Endothelial cell (in vitro differentiated cells): ENCODE measurements at places on chromosomes 5 and 9.

GRCh38 chr5:61659221-61659696, 327.2 kb downstream of the ZSWIM6 start:
- DNase-seq = peak; percentile 34

GRCh38 chr9:71683598-71684235, 84.6 kb downstream of the CEMIP2 start:
- no peak for DNase-seq

- DNase-seq = no peak
Observed at GRCh38 chr5:66616520-66617225, 20.5 kb downstream of the MAST4 start.

DNA sequence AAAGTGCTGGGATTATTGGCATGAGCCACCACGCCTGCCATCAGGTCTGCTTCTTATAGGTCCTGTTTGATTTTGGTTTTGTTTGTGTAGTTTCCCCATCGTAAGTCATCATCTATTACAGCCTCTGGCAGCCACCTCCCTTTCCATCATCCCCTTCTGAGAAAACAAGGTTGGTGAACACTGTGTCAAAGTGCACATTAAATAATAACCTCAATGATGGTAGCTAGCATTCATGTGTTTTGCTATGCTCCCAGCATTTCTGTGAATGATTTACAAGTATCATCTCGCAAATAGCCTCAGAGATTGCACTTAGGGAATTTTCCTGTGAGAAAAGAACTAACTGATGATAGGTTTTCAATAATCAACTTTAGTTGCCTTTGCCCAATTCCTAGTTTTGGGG, 9.9 kb downstream of the PRUNE2 start:
- DNase-seq = no peak

- DNase-seq = no peak
Observed at GRCh38 chr5:31990081-31990650, 184.0 kb downstream of the GOLPH3 start.

- DNase-seq = peak; percentile 88
Observed at GRCh38 chr9:136283291-136284235, 20.3 kb downstream of the CCDC187 start.

DNA sequence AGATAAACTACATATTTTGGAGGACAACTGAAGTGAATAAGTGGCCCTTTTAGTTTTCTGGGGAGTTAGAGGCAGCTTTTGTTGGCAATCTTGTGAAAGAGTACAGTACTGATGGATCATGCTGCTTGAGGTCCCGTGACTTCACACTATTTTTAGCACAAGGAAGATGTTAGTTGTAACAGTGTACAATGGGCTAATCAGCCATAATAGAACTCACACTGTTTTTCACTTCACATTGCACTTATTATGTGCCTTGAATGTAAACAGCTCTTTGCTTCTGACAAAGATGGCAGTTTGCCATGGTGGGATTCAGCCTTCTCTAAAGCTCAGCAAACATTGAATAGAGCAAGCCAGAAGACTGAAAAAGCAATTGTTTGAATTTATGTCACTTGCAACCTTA, 176.7 kb upstream of the ZNF608 start:
- no peak for DNase-seq

GRCh38 chr5:143760131-143760505, 51.8 kb upstream of the HMHB1 start:
- DNase-seq = no peak

DNA sequence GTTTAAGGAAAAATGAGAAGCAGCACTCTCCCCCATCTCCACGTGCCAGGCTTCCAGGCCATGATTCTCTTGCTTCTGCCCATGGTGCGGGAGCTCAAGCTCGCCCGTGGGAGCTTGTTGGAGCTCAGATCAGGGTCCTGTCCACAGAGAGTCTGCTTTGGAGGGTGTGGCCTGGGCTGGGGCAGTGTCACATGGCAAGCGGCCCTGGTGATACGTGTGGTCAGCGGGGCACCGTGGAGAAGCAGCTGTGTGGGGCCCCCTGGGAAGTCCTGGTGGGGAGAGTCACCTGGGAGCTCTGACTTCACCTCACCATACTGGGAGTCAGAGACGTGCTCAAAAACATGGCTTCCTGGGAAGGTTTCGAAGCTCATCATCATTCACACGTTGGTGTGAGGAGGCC, 275.3 kb downstream of the GADD45G start:
- DNase-seq = no peak

DNA sequence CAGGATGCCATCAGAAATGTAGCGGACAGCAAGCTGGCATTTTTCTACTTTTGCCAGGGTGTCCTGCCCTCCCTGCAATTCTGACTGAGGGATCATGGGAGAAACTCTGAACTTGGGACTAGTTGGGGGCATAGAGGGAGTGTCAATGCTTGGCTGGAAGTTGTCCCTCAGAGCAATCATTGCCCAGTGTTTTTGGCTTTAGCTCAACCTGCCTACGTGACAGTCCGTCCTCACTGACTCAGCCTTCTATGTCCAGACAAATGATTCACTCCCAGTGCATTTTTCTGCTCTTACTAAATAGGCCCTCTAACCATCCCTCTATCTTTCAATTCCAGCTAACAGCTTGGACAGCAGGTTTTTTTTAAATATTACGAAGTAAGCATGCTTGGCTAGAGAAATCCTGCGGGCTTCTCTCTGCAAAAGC, 627.4 kb downstream of the TLR4 start:
- DNase-seq = no peak

DNA sequence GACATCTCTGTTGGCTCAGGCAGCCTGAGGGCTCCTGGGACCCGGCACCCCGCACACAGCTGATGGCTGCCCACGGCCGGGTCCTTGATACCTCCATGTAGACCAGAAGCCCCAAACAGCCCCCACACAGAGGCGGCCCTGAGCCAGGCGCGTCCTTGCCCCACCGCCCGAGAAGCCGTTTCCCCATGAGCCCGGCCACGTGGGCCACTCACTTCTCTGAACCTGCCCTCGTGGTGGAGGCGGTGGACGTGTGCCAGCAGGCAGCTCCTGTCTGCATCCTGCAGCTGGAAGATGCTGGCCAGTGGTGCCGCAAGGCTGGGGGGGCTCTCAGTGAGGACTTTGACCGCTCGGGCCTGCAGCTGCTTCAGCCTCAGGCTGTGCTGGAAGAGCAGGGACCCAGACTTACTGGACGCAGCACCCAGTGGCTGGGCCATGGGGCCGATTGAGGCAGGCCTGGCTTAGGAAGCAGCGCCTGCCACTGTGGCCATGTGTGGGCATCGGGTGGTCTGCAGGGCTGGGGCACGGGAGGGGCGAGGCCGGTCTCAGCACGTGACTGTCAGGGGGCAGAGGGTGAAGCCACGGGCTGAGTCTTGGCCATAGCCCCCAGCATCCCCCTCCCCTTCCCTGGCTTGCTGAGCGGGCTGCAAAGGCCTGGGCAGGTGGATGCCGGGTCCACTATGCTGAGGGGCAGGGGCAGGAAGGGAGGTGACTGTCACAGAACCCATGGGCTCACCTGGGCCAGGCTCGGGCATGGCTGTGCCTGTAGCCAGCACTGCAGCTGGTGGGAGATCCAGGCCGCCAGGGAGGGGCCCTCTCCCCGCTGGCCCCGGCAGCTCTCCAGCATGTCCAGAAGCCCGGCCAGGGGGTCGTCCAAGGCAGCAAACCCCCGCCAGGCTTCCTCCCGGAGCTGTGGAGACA, 50.0 kb downstream of the EXD3 start:
- DNase-seq = no peak

- no peak for DNase-seq
Observed at GRCh38 chr9:70218767-70219166, 40.0 kb upstream of the SMC5 start.

GRCh38 chr5:15748266-15748665, 248.3 kb downstream of the FBXL7 start:
- no peak for DNase-seq

- no peak for DNase-seq
Observed at GRCh38 chr5:159902444-159903121, 13.7 kb upstream of the ADRA1B start.

GRCh38 chr5:83947763-83948162, 227.1 kb upstream of the HAPLN1 start:
- no peak for DNase-seq

- DNase-seq = no peak
Observed at GRCh38 chr9:33633636-33634035, 109.6 kb downstream of the ANKRD18B start.

GRCh38 chr9:111016426-111017045, 21.7 kb downstream of the LPAR1 start:
- no peak for DNase-seq

DNA sequence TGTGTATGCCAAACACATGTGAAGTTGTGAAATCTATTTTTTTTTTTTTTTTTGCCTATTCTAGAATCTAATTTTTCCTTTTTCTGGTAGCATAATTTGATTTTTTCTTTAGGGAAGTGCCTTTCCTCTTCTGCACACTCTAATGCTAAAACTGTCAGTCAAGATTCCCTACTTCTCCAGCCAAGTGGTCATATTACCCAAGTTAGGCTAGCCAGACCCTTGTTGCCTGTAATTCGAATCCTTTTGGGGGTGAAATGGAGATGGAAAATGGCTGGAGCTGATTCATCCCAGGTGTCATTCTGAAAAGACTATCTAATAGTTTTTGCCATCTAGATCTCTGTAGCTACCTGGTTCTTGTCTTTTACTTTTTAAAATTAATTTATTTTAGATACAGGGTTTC, 24.8 kb upstream of the UBAP1 start:
- no peak for DNase-seq

GRCh38 chr5:78755822-78756429, 107.4 kb upstream of the LHFPL2 start:
- DNase-seq = no peak

DNA sequence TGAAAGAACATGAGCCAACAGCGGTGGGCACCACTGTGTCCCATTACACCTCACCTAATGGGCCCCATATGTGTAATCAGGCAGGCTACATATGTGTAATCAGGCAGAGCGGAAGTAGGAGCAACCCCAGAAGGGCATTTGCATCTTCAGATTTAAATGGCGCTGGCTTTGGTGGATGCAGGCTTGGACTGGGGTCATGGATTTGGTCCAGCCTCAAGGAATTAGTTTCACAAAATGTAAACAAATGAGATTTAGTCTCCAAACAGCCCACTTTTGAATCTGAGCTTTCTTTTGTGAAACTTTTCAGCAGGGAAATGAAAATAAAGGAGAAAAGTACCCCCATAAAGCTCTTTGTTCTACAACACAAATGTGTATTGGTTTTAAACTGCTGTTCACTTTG, 161.3 kb downstream of the LPAR1 start:
- DNase-seq = no peak

DNA sequence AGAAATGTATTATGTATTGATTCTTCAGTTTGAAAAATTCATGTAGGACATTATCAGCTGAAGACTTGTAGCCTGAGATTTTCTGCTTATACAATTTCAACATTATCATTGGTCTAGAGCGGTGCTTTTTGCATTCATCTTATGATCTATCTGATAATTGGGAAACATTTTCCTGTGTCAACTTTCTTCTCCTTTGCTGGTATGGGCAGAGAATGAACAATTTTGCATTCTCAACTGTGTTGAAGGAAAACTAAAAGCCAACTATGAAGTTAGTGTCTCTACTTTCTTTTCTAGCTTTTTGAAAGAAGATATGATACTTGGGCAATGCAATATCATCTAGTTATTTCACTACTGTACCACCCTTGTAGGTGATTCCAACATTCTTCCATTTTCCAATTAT, 10.3 kb downstream of the ZFR start:
- no peak for DNase-seq

GRCh38 chr5:125575171-125575890, 828.9 kb upstream of the ZNF608 start:
- no peak for DNase-seq

- peak; percentile 40 for DNase-seq
Observed at GRCh38 chr5:1386274-1386717, 41.4 kb upstream of the CLPTM1L start.

DNA sequence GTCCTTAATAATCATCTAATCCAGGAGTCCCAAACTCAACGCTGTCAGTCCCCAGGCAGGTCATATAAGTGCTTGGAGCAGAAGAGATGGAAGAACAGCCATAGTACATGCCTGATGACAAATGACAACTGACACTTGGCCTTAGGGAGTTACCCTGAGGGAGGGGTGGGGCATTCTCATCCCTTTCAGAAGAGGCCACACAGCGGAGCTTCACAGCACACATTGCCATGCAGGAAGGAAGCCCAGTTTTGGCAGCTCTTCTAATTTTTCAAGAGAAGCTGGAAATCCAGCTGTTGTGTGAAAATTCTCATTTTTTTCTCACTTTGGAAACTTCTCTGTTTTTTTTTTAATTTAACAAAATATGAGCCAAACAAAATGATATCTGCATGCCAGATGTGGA, 89.0 kb downstream of the ASTN2 start:
- DNase-seq = no peak

- no peak for DNase-seq
Observed at GRCh38 chr5:9063615-9064245, 482.1 kb downstream of the SEMA5A start.

DNA sequence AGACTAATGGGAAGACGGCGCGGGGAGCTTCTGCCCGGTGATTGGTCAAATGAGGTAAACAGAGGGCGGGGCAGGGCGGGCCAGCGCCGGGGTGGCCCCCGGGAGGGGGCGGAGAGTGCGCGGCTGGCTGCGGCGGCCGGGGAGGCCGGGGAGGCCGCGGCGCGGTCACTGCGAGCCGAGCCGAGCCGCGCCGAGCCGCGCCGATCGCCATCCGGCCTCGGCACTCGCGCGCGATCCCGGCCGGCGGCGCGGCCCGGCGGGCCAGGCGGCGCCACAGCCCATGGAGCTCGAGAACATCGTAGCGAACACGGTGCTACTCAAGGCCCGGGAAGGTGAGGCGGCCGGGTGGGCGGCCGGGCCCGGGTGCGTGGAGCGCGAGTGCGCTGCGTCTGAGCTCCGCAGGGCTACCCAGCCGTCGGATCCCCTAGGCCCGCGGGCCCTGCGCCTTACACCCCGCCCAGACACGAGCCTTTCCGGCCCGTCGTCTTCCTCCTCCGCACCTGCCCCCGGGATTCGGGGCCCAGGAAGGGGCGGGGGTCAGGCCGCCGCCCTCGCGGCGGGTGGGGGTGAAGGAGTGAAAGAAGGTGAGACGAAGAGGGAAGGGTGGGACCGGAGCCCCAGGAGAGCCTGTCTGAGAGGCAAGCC, at the start of gene GRK6:
Gene GRK6 (plus strand): TSS at position 111 of the 645 bp plus-strand sequence. CDS start 170 bp downstream, at position 281.
- DNase-seq = no peak

DNA sequence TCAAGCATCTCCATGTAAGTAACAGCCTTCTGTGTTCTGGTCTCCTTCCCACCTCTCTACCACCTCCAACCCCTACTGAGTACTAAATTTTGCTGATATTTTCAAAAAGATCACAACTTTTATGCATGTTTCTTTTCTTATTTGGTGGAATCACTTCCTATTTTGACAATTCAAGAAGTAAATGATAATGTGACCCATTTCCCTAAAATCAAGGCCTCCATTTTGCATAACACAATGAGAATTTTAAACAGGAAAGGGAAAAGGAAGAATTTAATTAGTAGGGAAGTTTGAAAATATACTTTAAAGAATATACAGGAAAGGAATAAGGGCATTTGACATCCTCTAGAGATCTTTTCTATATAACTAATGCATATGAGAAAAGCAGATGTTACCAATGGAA, 212.9 kb upstream of the RASA1 start:
- no peak for DNase-seq
